ENCODE measurements at places on chromosomes 1 and 21.

- DNase-seq = no peak
Measured at GRCh38 chr1:65277605-65278347, 31.6 kb upstream of the DNAJC6 start.

- no peak for DNase-seq
Measured at GRCh38 chr1:204087893-204088528, 15.1 kb downstream of the SOX13 start.

DNA sequence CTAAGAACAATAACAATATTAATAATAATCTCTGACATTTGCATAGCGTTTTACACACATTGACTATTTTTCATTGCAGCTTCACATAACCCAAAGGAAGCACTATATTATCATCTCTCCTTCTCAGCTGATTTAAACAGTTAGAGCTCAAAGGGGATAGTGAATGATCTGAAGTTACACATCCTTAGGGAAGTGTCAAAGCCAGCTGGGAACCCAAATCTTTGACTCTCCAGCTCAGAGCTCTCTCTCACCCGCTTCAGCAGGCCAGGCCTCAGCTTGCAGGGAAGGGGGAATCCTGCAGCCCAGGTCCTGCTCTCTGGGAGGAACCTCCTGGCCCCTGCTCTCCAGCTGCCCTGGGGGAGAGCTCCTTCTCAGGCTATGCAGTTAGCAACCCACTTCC lies 26.3 kb downstream of the PLEKHA6 start:
- no peak for DNase-seq

- no peak for DNase-seq
Measured at GRCh38 chr1:55044617-55045397, 5.5 kb downstream of the PCSK9 start.

GRCh38 chr1:33854091-33854490 lies 9.8 kb upstream of the HMGB4 start:
- DNase-seq = no peak

GRCh38 chr1:200438911-200439310 lies 29.1 kb upstream of the ZNF281 start:
- peak; percentile 33 for DNase-seq

DNA sequence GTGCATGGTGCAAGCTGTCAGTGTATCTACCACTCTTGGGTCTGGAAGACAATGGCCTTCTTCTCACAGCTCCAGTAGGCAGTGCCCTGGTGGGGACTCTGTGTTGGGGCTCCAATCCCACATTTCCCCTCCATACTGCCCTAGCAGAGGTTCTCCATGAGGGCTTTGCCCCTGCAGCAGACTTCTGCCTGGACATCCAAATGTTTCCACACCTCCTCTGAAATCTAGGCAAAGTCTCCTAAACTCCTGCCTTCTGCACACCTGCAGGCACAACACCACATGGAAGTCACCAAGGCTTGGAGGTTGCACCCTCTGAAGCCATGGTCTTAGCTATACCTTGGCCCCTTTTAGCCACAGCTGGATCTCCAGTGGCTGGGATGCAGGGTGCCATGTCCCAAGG lies 31.8 kb upstream of the CITED4 start:
- DNase-seq = no peak

GRCh38 chr1:188058801-188059200 lies 1230.1 kb downstream of the PLA2G4A start:
- no peak for DNase-seq

DNA sequence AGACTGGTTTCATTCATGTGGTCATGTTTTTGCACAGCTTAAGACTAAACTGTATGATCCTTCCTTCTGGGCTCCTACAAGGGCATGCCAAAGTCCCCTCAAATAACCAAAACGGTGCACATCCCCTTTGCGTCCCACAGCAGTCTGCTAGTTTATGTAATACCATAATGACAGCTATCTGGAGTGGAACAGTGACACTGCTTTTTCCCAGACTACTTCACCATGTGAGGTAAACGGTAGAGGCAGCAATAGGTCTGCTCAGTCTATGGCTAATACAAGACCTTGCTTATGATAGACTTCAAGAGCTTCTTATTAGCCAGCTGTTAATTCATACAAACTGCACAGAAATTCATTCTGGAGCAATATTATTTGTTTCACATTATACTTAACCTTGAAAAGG lies 395.5 kb downstream of the SMYD3 start:
- DNase-seq = no peak

DNA sequence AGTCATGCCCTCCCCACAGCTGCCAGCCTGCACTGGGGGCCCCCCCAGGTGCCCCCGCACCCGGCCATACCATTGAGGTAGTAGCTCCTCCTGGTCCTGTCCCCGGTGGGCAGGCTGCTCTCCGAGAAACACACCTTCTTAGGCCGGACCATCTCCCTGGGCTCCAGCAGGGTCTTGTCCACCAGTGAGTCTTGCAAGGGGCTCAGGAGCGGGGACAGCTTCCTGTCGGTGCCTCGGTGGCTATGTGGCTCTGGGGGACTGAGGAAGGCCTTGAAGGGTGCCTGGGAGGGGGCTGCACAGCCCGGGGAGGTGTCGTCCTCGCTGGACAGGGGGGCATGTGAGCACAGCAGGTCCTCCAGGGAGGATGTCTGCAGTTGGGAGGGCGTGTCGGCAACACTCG lies 12.9 kb upstream of the FTCD start:
- DNase-seq = no peak

DNA sequence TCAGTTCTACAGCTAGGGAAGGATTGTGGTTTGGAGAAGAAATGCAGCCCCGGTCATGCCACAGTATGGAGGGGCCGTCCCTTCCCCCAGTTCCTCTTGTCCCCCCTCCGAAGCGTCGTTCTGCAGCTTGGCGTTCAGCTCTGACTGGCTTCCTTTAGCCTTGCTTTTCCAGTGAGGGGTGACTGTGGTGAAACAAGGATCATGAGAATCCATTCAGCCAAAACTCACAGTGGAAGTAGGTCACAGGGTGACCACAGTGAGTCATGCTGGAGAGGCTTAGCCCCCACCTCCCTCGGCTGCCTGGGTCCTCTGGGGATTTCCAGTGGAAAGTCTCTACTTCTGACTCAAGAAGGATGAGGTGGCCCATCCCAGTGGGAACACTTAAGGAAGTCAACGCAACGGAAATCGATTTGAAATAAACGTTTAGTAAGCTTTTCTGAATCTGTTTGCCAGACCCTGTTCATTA lies 37.3 kb upstream of the COL6A2 start:
- peak; percentile 90 for DNase-seq

DNA sequence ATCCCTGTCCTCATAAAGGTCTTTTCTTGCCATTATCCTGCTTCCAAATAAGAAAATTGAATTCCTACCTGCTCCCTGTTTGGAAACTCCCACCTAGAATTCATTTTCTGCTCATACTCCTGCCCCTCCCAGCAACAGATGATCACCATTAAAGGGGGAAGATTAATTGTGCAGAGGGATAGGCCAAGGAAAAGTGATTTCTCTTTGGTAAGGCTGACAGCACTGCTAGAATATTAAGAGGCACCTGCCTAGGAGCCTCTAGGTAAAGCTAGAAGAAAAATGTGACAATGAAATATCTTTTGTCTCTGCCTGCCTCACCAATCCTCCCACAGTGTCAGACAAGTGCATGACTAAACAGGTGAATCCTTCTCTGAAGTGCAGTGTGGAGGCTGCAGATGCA lies 77.0 kb upstream of the SPATA6 start:
- no peak for DNase-seq

GRCh38 chr1:204623894-204624361 lies 61.6 kb downstream of the LRRN2 start:
- DNase-seq = no peak

DNA sequence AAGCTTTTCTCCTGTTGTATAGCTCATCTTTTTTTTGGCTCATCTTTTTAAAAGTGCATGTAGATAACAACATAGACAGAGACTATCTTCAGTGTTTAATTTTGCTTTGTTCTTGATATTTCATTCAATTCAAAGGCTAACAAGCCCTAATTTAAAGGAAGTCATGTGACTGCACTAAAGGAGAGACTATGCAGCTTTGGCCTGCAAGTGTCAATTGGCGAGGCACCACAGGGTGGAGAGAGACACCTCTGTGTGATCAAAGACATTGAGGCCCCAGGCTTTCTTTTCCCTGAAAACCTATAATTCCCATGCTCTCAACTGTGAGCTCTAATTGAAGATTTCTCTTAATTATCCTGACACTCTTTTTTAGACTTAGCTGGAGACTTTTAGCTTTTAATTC lies 53.6 kb downstream of the CHODL start:
- no peak for DNase-seq

GRCh38 chr21:46500224-46500861 lies 41.7 kb downstream of the DIP2A start:
- peak; percentile 32 for DNase-seq

DNA sequence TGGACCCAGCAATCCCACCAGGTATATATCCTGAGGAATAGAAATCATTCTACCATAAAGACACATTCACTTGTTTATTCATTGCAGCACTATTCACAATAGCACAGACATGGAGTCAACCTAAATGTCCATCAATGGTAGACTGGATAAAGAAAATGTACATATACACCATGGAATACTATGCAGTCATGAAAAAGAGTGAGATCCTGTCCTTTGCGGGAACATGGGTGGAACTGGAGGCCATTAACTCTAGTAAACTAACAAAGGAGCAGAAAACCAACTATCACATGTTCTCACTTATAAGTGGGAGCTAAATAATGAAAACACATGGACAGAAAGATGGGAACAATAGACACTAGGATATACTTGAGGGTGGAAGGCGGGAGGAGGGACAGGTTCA lies 36.1 kb upstream of the PRKACB start:
- no peak for DNase-seq

- DNase-seq = no peak
Measured at GRCh38 chr1:111745675-111746613, 6.7 kb upstream of the INKA2 start.

DNA sequence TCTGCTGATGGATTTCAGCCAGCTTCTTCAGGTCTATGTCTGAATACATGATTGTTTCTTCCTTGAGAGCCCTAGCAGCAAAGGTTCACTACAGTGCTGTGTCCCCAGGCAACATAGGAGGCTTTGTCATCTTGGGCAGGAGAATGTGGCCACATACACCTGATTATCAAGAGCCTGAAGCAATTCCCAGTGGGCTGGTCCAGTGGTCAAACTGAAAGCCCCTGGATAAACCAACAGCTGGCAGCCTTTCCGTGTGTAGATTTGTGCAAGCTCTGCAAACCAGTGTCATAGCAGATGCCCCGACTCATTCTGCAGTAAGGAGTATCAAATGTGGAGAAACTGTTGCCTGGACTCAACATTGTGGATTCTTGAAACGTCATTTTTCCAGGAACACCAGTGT lies 2.3 kb upstream of the GIPC2 start:
- no peak for DNase-seq

Data from AG08396 (cell line).